ENCODE measurements at places on chromosomes 5 and 9. TPM values are rescaled to one million over a fixed set of nuclear protein-coding genes. Genes with fewer than 3 reads are reported as not detected.

The PCDHGA5 gene
- 1.3 TPM for polyA plus RNA-seq

DNA sequence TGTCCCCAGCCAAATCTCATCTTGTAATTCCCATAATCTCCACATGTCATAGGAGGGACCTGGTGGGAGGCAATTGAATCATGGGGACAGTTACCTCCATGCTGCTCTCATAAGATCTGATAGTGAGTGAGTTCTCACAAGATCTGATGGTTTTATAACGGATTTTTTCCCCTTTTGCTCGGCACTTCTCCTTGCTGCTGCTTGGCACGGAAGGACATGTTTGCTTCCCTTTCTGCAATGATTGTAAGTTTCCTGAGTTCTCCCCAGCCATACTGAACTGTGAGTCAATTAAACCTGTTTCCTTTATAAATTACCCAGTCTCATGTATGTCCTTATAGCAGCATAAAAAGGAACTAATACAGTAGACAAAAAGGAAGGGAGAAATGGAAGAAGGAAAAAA, 76.7 kb upstream of the CCNG1 start:
- no peak overlapping the region for H3K4me3 ChIP-seq
- no peaks in the 10 kb centered on the region for H3K36me3 ChIP-seq
- no peak for DNase-seq
- no peak overlapping the region for H3K27ac ChIP-seq

The IL3 gene
- polyA plus RNA-seq, result not detected

DNA sequence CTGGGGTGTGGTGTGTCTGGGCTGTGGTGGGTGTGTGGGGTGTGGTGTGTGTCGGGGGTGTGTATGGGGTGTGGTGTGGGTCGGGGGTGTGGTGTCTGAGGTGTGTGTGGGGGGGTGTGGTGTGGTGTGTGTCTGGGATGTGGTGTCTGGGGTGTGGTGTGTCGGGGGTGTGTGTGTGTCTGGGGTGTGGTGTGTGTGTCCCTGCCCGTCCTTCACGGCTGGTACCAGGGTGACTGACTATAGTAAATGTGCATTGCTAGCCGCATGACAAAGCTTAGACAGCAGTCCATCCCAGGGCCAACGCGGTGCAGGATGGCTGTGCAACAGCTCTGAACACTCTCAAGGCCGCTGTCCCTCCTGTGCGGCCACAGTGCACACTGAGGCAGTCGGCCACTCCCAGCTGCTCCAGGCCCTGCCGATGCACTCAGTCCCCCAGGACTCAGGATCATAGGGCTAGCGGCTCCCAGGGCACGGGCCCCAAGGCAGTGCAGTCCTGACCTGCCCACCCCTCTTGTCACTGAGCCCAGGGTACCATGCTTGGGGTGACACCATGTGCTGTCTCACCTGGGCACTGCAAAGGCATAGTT, 54.0 kb downstream of the SECISBP2 start:
- H3K36me3 ChIP-seq, result 0 out of 2 replicates have a peak, but pooled peaks cover 1% of the 10 kb centered on the region
- DNase-seq, result no peak
- no peaks in the 10 kb centered on the region for H3K27me3 ChIP-seq
- peaks cover 9% of the 10 kb centered on the region for H3K4me1 ChIP-seq

The ADRB2 gene
- 2.7 TPM for polyA plus RNA-seq

GRCh38 chr5:94888674-94889073, 270.2 kb downstream of the SLF1 start:
- no peaks in the 10 kb centered on the region for H3K27me3 ChIP-seq
- no peaks in the 10 kb centered on the region for H3K36me3 ChIP-seq
- no peaks in the 10 kb centered on the region for H3K4me1 ChIP-seq
- DNase-seq, result no peak
- no peak overlapping the region for H3K4me3 ChIP-seq
- no peak overlapping the region for H3K27ac ChIP-seq

DNA sequence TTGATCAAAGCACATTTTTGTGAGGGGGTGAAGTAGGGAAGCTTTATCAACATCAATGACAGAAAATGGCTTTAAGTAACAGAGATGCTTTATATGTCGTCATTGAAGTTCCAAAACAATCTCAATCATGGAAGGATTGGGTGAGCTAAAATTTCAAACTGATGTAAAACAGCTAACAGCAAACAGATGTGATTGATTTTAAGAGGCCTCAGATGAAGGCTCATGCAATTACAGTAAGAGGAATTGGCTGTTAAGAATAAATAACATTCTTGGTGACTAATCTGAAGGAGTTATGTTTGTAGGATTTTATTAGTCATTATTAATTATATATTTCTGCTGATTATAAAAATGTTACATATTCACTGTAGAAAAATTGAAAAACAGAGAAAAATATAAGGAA, 63.5 kb upstream of the PUM3 start:
- no peaks in the 10 kb centered on the region for H3K27me3 ChIP-seq
- H3K4me1 ChIP-seq, result no peaks in the 10 kb centered on the region
- H3K4me3 ChIP-seq, result no peak overlapping the region
- H3K27ac ChIP-seq, result no peak overlapping the region
- H3K36me3 ChIP-seq, result no peaks in the 10 kb centered on the region
- no peak for DNase-seq

All from IMR-90 (cell line).